A549 (cell line): ENCODE measurements at places on chromosomes 5 and 9. TPM values are rescaled to one million over a fixed set of nuclear protein-coding genes. Genes with fewer than 3 reads are reported as not detected.
A peak's percentile ranks its signal among the peaks of the same experiment; 100 is the strongest.

The NME5 gene
- polyA plus RNA-seq, result not detected in 3 replicates

The DMRT2 gene
- polyA plus RNA-seq, result 0.06 TPM in 1 of 3 replicates, not detected in the others

The OCLN gene
- polyA plus RNA-seq, result 10.7 to 12.7 TPM (median 11.4 TPM) in 3 replicates

The AMBP gene
- 6.1 to 9.2 TPM (median 6.8 TPM) in 3 replicates for polyA plus RNA-seq

The SPATA31E1 gene
- polyA plus RNA-seq, result not detected in 3 replicates

The ANKRD31 gene
- 0.12 to 0.15 TPM (median 0.15 TPM) in 3 replicates for polyA plus RNA-seq

The CTNNAL1 gene
- polyA plus RNA-seq, result 43.8 to 61.3 TPM (median 48.8 TPM) in 3 replicates

The SWI5 gene
- polyA plus RNA-seq, result 45.3 to 49.3 TPM (median 45.6 TPM) in 3 replicates

The RORB gene
- polyA plus RNA-seq, result not detected in 3 replicates

The AFAP1L1 gene
- polyA plus RNA-seq, result 3.3 to 3.5 TPM (median 3.4 TPM) in 3 replicates

DNA sequence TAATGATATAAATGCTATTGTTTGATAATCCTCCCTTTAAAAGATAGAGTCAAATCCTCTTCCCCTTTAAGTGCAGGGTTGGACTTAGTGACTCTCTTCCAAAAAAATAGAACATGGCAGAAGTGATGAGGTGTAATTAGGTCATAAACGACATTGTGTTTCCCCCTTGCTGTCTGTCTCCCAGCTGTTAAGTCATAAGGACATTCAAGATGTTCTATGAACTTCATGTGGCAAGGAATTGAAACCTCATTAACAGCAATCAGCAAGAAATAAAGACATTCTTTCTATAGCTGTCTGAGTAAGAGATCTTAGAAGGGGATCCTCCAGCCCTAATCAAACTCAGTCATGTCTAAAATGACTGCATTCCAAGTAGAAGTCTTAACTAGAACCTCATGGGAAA lies 3.3 kb upstream of the SLC25A46 start:
- DNase-seq, result no peak

- no peak for DNase-seq
Observed at GRCh38 chr5:96716716-96717115, 54.5 kb downstream of the CAST start.

- no peak for DNase-seq
Observed at GRCh38 chr9:135215571-135216161, 128.2 kb downstream of the OLFM1 start.

- no peak for DNase-seq
Observed at GRCh38 chr9:125889112-125889475, 141.9 kb downstream of the PBX3 start.

- DNase-seq, result no peak
Observed at GRCh38 chr9:19998823-19999455, 210.1 kb upstream of the SLC24A2 start.

DNA sequence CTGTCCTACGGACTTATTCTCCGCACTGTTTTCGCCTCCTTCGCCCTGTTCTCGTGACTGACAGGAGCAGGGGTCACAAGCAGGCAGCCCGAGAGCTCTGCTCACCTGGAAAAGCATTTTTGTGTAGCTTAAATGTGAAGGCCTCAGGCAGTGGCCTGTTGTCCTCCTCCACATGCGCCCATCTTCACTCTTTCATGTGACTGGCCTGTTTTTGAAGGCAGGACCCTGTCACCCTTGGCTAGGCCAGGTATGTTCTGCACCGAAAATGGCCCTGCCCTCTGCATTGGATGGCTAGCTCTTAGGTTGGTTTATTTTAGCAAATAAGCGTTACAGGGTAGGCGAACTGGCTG lies 614 bp upstream of the CPLANE1 start:
- DNase-seq, result no peak

DNA sequence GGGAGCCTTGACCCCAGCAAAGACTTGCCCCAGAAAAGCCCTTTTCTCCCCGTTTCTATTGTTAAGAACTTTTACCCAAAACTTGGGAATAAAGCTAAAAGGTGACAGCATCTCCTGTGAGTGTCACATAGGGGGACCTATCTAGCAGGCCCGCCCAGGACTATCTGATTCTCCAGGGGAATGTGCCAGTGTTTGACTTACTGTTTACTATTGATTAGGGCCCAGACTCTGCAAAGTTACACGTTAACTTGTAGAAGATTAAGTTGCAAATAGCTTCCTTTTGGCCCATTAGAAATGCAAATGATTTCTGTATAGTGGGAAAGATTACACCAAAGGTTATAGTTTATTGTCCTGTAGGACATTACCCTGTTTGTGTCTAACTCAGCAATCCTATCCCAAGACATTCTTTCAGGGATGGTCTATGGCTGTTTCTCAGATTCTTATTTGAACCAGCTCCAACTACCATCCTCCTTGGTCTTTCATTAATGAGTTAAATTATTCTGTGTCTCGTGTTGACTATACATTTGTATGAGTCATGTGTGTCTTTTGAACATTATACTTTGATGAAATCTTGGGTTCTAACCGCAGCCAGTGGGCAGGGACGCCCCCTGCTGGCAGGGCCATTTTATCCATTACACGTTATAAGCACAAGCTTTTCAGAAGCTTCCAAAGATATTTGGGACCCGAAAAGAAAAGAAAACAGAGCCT lies 60.7 kb downstream of the HRH2 start:
- peak; percentile 42 for DNase-seq

DNA sequence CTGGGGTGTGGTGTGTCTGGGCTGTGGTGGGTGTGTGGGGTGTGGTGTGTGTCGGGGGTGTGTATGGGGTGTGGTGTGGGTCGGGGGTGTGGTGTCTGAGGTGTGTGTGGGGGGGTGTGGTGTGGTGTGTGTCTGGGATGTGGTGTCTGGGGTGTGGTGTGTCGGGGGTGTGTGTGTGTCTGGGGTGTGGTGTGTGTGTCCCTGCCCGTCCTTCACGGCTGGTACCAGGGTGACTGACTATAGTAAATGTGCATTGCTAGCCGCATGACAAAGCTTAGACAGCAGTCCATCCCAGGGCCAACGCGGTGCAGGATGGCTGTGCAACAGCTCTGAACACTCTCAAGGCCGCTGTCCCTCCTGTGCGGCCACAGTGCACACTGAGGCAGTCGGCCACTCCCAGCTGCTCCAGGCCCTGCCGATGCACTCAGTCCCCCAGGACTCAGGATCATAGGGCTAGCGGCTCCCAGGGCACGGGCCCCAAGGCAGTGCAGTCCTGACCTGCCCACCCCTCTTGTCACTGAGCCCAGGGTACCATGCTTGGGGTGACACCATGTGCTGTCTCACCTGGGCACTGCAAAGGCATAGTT lies 54.0 kb downstream of the SECISBP2 start:
- no peak for DNase-seq

GRCh38 chr5:14451871-14452270 lies 129.7 kb upstream of the OTULINL start:
- no peak for DNase-seq

- peak; percentile 47 for DNase-seq
Observed at GRCh38 chr5:179668391-179668790, 12.4 kb downstream of the CBY3 start.

- DNase-seq, result no peak
Observed at GRCh38 chr5:128777052-128777451, 188.2 kb upstream of the SLC27A6 start.

GRCh38 chr5:168368854-168369253 lies 77.4 kb downstream of the WWC1 start:
- no peak for DNase-seq

- DNase-seq, result no peak
Observed at GRCh38 chr5:83751201-83751600, 30.5 kb upstream of the HAPLN1 start.

- DNase-seq, result no peak
Observed at GRCh38 chr5:12623408-12623807, 719.2 kb upstream of the CTNND2 start.

GRCh38 chr9:92631452-92632343 lies 38.2 kb downstream of the IPPK start:
- no peak for DNase-seq

GRCh38 chr9:17422994-17423680 lies 155.7 kb upstream of the SH3GL2 start:
- no peak for DNase-seq

DNA sequence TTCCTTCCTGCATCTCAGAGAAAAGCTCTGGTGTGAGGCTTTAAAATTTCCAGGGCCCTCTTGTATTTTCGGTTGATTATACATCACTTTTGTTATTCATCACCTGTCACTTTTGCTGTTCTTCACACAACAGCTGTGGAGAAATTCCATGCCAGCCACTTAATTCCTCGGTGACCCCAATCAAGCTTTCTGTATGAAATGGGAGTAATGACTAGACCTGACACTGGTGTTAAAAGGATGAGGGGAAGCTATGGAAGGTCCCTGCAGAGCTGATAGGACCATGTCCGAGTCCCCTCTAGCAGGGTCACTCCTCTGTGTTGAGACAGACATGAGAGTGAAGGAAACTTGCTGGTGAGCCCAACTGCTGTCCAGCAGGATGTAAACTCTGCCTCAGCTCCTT lies 59.7 kb downstream of the GPR21 start:
- DNase-seq, result no peak

GRCh38 chr5:150623152-150623877 lies 17.1 kb upstream of the SYNPO start:
- no peak for DNase-seq

DNA sequence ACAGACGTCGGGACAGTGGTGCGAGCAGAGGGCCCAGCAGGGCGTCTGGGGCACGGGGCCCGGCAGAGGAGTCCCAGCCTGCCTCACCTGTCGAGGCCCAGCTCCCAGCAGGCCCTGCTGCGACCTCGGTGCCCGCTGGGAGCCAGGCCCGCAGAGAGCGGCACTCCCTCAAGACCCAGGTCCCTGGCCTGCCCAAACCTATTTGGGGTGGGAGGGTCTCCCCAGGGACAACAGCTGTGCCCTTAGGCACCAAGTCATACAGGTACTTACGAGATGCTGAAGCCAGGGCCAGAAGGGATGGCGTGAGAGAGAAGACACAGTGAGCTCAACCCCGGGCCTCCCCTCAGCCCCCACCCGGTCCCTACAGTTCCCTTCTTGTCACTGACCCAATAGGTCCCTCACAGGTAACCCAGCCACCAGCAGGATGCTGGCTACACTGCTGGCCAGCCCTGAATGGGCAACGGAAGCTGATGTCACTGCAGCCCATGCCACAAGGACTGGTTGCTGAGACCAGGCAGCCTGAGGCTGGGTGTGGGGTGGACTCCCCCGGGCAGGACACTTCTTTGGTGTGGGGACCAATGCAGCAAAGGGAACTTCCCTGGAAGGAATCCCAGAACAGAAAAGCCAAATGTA lies 3.7 kb downstream of the NSMF start:
- no peak for DNase-seq
